Activated CD8-positive, alpha-beta memory T cell treated with anti-CD3 and anti-CD28 coated beads for 1 hour (primary cell): ENCODE measurements at places on chromosomes 5 and 9.

DNA sequence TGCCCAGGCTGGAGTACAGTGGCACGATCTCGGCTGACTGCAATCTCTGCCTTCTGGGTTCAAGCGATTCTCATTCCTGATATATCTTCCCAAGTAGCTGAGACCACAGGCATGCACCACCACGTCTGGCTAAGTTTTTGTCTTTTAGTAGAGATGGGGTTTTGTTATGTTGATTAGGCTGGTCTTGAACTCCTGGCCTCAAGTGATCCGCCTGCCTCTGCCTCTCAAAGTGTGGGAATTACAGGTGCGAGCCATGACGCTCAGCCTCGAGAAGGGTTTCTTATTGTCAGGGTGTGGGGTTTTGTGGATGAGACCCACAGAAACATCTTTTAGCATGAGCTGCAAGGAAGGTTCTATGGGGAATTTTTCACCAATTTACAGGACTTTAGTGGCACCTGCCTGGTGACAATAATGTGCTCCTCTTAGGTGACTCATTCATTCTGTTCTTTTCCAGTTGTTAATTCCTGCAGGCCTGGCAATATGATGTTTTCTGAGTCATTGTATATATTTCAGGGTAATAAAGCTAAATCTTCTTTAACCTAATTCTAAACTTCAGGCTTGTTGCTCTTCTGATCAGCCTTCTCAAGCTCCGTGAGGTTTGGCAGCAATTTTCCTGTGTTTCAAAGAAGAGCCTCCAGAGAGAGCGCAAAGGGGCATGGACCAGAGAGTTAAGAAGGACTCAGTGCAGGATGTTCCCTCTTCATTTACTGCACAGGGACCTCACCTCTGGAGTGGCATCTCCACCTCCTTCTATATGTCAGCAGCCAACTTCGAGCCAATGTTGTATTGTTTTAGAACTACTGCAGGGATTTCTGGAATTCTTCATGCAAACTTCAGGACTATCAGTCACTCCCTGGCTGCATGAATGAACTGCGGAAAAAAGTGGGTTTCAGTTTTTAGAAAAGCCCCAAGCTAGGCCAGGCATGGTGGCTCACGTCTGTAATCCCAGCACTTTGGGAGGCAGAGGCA is 77.8 kb upstream of the ZNF618 start:
- DNase-seq: no peak

- no peak for DNase-seq
Measured at GRCh38 chr5:1208743-1209488, 7.5 kb downstream of the SLC6A19 start.

- DNase-seq: no peak
Measured at GRCh38 chr9:14866200-14866749, 44.0 kb downstream of the FREM1 start.

- no peak for DNase-seq
Measured at GRCh38 chr9:911005-911404, 65.5 kb upstream of the DMRT3 start.

DNA sequence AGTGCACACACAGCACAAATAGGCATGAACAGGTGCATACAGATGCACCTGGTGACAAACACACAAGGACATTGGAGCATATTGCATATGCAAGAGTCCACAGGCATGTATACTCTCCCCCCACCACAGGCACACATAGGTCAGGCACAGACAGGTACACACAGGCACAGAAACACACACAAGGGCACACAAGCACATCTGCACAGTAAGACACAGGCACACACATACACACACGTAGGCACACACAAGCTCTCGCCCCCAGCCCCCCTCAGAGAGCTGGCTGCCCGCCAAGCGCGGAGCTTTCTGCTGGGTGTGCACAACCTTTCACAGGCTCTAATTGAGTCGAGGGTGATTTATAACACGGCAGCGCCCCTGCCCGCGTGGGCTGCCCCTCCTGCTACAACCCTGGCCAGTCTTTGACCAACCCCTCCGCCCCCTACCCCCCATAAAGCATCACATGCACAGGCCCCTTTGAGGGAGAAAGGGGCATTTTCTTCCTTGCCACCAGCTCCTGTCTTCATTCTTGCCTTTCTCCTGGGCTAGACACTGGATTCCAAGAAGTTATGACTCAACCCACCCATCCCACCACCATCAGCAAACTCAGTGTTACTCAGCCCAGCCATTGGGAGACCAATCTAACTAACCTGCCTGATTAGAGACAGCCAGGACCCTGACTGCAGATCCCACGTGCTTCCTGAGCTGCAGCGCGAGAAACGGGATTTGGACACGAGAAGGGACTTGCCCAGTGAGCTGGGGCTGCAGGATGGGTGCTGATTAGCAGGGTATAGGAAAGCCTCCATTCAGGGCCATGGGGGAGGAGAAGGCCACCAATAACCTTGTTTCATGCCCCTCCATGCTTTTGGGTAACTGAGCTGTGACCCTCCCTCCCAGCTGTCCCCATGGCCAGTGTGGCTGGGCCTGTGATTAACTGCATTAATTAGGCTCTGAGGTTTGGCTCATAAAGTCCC is 42.8 kb upstream of the PSD2 start:
- no peak for DNase-seq

- DNase-seq: no peak
Measured at GRCh38 chr5:134093351-134093750, 21.1 kb upstream of the TCF7 start.

DNA sequence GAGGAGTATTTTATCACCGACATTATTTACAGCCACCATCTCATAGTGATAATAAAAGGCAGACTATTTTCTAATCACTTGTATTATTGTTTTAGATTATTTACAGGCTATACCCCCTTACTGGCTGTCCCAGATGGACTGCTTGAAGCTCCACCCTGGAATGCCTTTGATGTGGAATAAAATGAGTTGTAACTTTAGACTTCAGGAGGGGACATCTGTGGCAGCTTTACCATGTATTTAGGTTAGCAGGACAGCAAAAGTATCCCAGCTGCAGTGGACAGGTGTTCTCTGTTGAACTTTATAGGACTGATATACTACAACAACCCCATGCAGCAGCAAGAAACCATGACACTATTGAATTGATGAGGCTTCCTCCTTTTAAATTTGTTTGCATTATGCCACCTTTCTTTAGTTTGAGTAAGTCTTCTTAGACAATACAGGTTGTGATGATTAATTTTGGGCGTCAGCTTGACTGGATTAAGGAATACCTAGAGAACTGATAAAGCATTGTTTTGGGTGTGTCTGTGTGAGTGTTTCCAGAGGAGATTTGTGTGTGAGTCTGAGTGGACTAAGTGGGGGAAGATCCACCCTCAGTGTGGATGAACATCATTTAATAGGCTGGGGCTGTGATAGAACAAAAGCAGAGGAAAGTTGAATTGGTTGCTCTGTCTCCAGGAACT is 29.2 kb upstream of the C9orf57 start:
- no peak for DNase-seq

DNA sequence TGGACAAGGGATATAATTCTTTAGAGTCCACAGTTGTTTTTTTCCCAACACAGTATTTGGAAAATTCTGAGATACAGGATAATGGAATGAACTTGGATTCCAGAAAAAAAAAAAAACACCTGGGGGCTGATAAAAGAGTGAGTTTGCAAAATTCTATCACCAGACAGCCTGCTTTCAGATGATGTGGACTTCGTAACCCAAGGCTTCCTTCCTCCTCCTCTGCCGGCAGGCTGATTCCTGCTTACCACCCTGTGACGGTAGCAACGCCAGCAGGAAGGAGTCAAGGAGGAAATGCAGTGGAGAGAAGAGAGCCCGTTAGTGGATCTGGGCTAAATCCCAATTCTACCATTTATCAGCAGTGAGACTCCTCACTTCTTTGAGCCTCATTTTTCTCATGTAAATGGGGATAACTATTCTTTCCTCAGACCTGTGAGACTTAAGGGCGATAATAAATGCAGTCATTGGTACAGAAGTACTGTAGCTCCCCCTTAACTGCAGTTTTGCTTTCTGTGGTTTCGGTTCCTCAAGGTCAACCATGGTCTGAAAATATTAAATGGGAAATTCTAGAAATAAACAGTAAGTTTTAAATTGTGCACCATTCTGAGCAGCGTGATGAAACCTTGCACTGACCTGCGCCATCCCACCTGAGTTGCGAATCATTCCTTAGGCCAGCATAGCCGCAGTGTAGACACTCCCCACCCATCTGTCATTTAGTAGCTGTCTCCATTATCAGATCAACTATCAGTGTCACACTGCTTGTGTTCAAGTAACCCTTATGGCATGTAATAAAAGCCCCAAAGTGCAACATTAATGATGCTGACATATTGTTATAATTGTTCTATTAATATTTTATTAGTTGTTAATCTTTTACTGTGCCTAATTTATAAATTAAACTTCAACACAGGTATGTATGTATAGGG is 71.4 kb downstream of the DCP2 start:
- no peak for DNase-seq

- DNase-seq: no peak
Measured at GRCh38 chr9:104871961-104872527, 55.9 kb downstream of the ABCA1 start.

DNA sequence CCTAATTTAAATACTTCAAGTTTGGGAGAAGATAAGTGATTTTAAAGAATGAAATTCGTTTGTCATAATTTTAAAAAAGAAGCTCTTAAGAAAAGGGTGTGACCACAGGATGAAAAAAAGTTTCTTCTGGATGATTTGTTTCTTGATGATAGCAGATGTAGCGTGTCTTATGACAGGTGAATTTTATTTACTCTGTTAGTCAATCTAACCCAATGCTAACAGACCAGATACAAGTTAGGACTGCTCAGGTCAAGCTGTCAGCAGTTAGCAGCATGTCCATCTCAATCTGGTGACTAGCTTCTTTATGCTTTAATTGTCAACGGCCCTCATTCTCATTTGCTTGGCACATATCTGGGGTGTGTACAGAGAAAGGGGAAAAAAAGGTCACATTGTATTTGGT is 456.0 kb downstream of the BNC2 start:
- no peak for DNase-seq

DNA sequence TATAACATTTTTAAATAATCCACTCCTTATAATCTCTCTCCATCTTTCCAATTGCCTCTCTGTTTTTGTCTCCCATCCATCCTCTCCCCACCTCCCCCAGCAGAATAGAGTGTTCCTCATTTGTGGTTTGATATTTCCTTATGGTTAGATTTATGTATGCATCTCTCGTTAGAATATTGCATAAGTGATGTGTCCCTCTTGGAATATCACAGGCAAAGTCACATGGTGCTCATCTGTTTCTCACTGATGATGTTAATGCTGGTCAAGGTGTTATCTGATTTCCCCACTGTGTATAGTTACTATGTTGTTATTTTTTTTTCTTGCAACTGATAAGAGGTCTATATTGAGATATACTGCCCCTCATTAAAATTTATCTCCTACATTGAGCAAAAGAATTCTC is 3.1 kb upstream of the LRRC70 start:
- DNase-seq: no peak

DNA sequence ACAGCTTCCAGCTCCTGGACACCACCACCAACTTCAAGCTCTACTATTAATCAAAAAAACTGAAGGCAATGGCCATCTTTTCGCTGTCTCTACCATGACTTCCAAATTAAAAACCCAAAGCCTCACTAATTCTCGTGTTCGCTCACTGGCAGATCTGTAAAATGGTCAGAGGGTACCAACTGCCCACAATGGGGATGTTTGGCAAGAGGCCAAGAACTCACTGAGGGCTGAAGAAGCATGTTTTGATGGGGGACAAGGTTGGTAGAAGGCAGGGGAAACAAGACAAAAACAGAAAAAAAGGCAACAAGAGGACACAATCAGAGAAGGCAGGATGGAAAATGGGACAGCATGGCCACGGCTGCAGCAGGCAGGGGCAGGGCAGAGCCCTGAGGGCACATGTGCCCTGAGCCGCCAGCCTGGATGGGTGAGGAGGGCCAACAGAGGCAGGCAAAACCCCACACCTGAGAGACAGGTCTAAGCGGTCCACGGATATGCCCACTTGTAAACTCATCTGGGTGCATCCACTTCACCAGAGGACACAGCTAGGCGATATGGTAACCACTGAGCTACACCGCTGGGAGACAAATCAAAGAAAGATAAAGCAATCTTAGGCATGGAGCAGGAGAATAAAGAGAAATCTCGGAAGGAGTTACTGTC is 50.3 kb downstream of the PFDN1 start:
- DNase-seq: no peak

DNA sequence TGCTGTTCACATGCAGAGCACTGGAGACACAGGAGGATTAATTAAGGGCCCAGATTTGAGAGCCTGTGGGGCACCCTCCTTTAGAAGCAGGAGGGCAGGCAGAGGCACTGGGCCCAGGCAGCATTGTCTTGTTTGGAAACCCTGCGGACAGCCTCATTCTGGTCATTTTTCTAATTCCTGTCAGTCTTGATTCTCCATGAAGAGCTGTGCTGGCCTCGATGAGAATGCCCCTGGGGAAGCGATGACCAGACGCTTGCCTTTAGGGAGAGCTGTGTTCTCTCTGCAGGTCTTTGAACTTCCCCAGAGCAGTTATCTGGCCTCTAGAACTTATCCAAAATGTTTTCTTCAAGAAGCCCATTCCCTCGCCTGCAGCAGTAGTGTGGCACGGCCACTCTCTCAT is 117.8 kb upstream of the PTCH1 start:
- DNase-seq: no peak

DNA sequence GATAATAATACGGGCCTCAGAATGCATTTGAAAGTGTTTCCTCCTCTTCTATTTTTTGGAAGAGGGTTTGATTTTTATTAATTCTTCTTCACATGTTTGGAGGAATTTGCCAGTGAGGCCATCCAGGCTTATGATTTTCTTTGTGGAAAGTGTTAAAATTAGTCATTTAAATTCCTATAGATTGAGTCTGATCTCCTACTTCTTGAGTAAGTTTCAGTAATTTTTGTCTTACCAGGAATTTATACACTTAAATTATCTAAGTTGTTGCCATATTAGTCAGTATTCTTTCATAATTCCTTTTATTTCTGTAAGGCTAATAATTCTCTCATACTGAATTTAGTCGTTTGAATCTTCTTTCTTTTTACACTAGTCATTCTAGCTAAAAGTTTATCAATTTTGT is 25.2 kb upstream of the HAPLN1 start:
- DNase-seq: no peak

- no peak for DNase-seq
Measured at GRCh38 chr5:9713356-9713755, 83.2 kb upstream of the TAS2R1 start.

GRCh38 chr5:4737868-4738267 is 402.3 kb upstream of the ADAMTS16 start:
- no peak for DNase-seq

DNA sequence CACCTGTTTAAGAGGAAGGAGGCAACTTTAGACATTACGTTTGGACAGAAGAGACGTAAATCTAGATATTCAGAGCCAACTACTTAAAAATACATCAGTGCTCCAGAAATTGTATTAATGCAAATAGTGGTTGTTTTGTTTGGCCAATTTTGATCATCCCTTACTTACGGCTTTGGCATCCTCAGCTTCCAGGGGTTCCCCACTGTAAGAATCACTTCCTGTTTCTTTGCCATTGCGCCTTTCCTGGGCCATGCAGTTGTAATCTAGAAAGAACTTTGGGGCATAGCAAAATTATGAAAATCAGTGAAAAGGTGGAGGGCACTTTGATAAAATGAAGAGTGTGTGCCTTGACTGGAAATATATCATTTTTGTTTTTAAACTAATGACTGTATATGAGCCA is 537.2 kb upstream of the TLE4 start:
- no peak for DNase-seq

GRCh38 chr9:20333991-20334390 is 288.3 kb downstream of the MLLT3 start:
- DNase-seq: no peak

- no peak for DNase-seq
Measured at GRCh38 chr5:124920909-124921666, 174.6 kb upstream of the ZNF608 start.

- DNase-seq: no peak
Measured at GRCh38 chr9:4238522-4238921, 61.3 kb downstream of the GLIS3 start.

GRCh38 chr5:162466011-162466410 is 398.4 kb downstream of the GABRG2 start:
- DNase-seq: no peak
